ENCODE measurements at places on chromosomes 11 and 22. TPM values are rescaled to one million over a fixed set of nuclear protein-coding genes. Genes with fewer than 3 reads are reported as not detected.

The FJX1 gene
- 2.6 TPM for total RNA-seq

The SERHL2 gene
- 3.7 TPM for total RNA-seq

The IFTAP gene
- total RNA-seq = 38.5 TPM

- H3K36me3 ChIP-seq = no peaks in the 10 kb centered on the region
- no peak overlapping the region for H3K4me3 ChIP-seq
- H3K27me3 ChIP-seq = no peaks in the 10 kb centered on the region
Observed at GRCh38 chr11:17457396-17458173, 19.1 kb downstream of the ABCC8 start.

DNA sequence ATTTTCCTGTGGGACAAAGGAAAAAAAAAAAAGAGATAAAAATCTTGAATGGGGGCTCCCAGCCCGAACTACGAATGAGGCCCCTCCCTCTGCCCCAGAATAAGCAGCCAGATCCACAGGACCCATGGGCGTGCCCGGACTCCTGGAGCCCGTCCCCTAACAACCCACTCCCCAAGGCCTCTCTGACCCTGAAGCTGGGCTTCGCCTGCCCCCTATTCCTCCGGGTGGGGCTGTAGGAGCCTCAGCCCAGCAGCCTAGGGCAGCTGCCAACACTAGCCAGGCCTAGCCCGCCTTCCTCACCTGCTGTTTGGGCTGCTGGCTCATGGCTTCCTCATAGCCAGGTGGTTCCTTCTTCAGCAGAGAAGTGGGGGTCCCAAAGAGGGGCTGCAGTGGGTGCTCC, 46.6 kb downstream of the SGSM3 start:
- peak; percentile 38 for DNase-seq
- peaks cover 19% of the 10 kb centered on the region for H3K4me1 ChIP-seq
- H3K27me3 ChIP-seq = no peaks in the 10 kb centered on the region

DNA sequence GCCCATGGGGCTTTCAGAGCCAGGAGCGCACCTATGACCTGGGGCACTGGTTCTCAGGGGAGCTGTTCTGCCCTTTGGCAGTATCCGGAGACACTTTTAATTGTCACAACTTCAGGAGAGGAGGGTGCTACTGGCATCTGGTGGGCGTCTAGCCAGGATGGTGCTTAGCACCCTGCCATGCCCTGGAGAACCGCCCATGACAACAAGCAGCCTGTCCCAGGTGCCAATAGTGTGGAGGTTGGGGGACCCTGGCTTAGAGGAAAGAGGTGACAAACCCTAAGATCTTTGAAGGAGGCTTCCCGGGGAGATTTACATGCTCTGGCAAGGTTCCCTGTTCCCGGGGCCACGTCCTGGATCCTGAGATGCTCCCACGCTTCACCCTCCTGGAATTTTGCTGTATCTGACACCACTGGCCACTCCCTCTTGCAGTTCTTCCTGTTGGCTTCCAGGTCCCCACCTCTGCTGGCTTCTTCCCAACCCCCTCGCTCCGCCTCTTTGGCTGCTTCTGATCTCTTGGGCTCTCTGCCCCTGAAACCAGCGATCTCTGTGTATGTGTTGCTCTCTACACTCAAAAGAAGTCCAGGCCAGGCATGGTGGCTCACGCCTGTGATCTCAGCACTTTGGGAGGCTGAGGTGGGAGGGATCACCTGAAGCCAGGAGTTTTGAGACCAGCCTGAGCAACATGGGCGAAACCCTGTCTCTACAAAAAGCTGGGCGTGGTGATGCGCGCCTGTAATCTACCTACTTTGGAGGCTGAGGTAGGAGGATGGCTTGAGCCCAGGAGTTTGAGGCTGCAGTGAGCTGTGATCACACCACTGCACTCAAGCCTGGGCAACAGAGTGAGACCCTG, 31.1 kb downstream of the FADS3 start:
- H3K4me3 ChIP-seq = no peak overlapping the region
- H3K36me3 ChIP-seq = no peaks in the 10 kb centered on the region
- no peak for DNase-seq
- H3K27ac ChIP-seq = no peak overlapping the region
- no peaks in the 10 kb centered on the region for H3K4me1 ChIP-seq

DNA sequence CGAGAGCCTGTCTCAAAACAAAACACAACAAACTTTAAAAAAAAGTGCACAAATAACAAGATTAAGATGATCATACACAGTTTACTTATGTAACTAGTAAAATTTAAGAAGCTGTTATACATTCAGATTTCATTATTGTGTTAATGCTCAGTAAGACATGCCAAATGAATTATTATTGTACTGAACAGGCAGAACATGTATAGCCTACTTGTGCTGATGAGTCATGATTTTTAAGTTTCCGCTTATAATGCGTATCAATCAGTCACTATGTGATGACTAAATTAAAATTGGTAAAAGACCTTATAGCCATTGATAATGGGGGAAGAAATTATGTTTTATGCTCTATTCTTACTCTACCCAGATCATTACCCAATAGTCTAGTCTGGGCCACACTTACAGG, 20.5 kb upstream of the EXPH5 start:
- H3K27me3 ChIP-seq = no peaks in the 10 kb centered on the region
- no peaks in the 10 kb centered on the region for H3K4me1 ChIP-seq
- no peak for DNase-seq
- H3K27ac ChIP-seq = no peak overlapping the region

- no peaks in the 10 kb centered on the region for H3K27me3 ChIP-seq
- no peaks in the 10 kb centered on the region for H3K36me3 ChIP-seq
- DNase-seq = no peak
- no peak overlapping the region for H3K27ac ChIP-seq
Observed at GRCh38 chr11:46210133-46210636, 67.3 kb upstream of the CREB3L1 start.

DNA sequence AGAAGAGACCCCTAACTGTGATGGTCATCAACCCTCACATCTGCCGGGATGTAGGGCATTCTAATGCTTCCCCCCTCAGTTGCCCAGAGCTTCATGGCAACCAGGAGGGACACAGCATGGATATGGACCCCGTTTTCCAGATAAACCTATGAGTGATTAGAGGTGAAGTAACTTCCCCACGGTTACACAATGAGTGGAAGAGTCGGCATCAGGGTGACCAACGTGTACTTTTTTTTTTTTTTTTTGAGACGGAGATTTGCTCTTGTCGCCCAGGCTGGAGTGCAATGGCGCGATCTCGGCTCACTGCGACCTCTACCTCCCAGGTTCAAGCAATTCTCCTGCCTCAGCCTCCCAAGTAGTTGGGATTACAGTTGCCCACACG, 25.0 kb downstream of the TXN2 start:
- H3K4me1 ChIP-seq = peaks cover 49% of the 10 kb centered on the region
- no peaks in the 10 kb centered on the region for H3K36me3 ChIP-seq
- no peak overlapping the region for H3K4me3 ChIP-seq
- peak overlapping the region; percentile 96 for H3K27ac ChIP-seq
- H3K27me3 ChIP-seq = no peaks in the 10 kb centered on the region

All from upper lobe of left lung (tissue), 6 donors.